ENCODE measurements at places on chromosomes 2 and 18.

DNA sequence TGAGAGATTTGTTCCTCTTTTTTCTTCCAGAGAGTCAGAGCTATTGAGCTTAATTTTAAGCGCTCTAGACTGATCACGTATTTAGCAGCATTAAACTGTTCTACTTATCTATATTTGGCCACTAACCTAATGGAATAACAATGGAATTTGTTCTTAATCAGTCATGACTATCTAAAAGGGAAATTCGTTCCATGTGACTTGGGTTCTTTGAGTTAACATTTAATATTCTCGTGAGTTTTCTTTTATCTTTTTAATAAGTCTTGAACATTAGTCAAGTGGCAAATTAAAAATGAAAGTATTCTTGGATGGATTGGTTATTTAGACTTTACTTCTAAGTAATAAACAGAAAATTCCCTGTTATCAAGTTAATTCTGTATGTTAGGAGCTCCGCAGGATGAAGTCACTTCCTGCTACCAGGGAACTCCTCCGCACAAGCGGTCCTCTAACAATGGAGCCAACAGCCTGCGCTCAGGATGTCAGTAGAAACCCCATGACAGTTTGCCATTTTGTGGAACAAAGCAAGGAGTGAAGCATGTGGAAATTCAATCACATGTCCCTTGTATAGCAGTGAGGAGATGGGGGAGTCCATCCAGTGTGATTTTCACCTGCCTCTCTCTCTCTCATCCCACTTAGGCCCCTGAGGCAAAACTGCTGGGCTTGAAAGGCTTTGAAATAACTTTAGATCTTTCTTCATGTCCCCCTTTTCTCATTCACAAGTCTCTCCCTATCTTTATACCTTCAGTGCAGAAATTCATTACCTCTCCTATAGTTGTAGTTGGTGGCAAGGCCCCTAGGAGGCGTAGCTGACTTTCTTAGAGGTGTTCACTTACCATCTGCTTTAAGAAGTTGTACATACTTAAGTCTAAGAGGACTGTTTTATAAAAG, 138.1 kb downstream of the WDR7 start:
- H3K27ac ChIP-seq = no peak overlapping the region
- H3K36me3 ChIP-seq = peaks cover 15% of the 10 kb centered on the region
- no peaks in the 10 kb centered on the region for H3K27me3 ChIP-seq
- no peak for DNase-seq

- H3K27ac ChIP-seq = no peak overlapping the region
- H3K4me3 ChIP-seq = peak overlapping the region; percentile 25
- no peaks in the 10 kb centered on the region for H3K4me1 ChIP-seq
- H3K27me3 ChIP-seq = no peaks in the 10 kb centered on the region
- H3K36me3 ChIP-seq = no peaks in the 10 kb centered on the region
Observed at GRCh38 chr2:240232961-240233884, 92.8 kb upstream of the OTOS start.

- H3K36me3 ChIP-seq = no peaks in the 10 kb centered on the region
- no peaks in the 10 kb centered on the region for H3K4me1 ChIP-seq
- no peaks in the 10 kb centered on the region for H3K27me3 ChIP-seq
- no peak overlapping the region for H3K27ac ChIP-seq
- no peak for DNase-seq
- no peak overlapping the region for H3K4me3 ChIP-seq
Observed at GRCh38 chr18:70149616-70150301, 55.7 kb downstream of the RTTN start.

DNA sequence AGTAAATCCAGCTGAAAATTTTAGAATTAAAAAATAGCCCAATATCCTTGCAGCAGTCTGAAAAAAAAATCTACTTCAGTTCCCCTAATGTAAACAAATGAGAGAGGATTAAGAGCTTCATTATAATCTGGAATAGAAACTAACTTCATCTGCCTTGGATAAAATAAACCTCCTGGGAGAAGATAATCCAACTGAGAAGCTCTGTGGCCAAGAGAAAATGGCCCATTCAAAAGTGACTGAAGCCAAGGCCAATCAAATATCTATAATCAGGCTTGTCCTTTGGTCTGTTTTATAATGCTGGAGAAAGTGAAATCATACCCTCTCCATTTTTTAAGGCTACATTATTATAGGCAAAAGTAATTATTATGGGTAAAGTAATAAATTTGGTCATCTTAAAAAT, 110.0 kb downstream of the NEB start:
- no peaks in the 10 kb centered on the region for H3K36me3 ChIP-seq
- no peaks in the 10 kb centered on the region for H3K4me1 ChIP-seq
- no peak for DNase-seq
- no peak overlapping the region for H3K27ac ChIP-seq
- no peak overlapping the region for H3K4me3 ChIP-seq

GRCh38 chr2:3377279-3377611, 373 bp downstream of the EIPR1 start:
- H3K27me3 ChIP-seq = no peaks in the 10 kb centered on the region
- peak overlapping the region; percentile 80 for H3K4me3 ChIP-seq
- peak overlapping the region; percentile 90 for H3K27ac ChIP-seq
- peaks cover 5% of the 10 kb centered on the region for H3K36me3 ChIP-seq
- no peak for DNase-seq

DNA sequence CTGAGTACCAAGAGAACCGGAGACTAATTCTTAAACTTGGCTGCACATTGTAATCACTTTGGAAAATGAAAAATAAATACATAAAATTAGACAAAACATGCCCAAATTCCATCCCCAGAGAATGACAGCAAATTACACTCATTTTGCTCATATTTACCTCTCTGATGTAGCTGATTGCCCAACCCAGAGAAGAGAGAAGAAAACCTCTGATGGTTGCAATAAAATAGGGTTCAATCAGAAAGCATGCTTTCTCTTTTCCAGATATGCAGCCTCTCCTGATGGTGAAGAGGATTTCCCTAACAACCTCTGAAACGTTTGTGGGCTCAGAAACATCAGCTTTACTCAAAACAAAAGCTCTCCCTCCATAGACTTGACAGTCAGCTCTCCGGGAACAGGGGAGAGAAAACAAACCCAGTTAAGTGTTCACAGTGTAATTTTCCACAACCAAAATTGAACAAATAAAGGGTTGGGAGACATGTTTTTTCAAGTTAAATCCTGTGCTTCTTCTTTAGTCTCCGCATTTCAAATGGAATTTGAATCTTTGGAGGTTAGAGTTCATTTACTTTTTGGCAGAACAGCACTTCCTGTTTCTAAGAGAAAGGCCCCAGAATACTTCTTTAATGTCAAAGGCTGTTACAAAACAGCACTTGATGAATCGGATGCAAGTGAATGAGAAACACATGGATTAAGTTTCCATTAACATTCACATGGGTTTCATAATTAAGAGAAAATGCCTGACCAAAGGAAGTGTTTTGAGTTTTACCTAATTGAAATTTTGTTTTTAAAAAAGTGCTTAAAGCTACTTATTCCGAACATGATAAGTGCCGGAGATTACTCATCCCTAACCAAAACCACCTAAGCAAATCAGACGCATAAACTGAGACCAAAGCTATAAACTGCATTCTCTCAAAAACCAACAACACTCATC, 570.1 kb upstream of the SYT4 start:
- DNase-seq = no peak
- H3K4me3 ChIP-seq = no peak overlapping the region
- H3K27me3 ChIP-seq = no peaks in the 10 kb centered on the region
- no peaks in the 10 kb centered on the region for H3K36me3 ChIP-seq
- H3K27ac ChIP-seq = peak overlapping the region; percentile 31
- H3K4me1 ChIP-seq = no peaks in the 10 kb centered on the region

DNA sequence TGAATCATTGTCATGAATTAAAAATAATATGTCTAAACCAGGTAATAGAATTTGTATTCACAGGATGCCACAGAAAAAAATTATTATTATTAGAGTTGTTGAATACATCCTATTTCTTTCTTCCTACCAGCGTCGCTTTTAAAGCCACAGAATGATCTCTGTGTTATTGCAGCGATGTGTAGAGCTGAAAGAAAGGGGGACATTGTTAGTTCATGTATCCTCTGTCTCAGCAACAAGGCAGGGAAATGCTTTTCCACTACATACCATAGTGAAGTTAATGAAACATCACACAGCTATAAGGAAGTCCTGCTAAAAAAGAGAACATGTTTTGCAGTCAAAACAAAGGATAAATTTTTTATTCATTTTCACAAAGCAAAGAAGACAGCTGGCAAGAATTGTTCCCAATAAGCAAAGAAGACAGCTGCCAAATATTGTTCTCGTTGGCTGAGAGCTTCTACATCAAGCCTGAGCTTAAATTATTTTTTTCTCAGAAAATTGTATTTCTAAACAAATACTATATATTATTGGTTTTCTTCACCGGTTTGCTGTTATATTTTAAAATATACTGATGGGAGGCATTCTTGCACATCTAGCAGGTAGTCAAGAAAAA, 1234.4 kb downstream of the SUCLG1 start:
- no peaks in the 10 kb centered on the region for H3K36me3 ChIP-seq
- no peak overlapping the region for H3K27ac ChIP-seq
- H3K27me3 ChIP-seq = no peaks in the 10 kb centered on the region
- no peak for DNase-seq

DNA sequence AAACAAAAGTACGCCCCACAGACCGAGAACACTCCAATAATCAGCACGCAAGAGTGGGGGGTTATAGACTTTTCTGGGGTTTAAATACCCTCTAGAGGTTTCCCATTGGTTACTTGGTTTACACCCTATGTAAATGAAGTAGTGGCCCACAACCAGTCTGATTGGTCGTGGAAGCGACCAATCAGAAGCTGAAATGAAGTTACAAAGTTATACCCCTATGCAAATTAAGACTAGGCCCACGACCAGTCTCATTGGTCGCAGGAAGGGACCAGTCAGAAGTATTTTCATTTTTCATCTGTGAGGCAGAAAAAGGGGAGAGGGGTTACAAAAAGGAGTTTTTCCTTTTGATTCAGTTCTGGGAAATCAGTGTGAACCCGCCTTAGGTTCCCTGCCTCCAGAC, 55.3 kb upstream of the YWHAQ start:
- no peak overlapping the region for H3K27ac ChIP-seq
- H3K27me3 ChIP-seq = no peaks in the 10 kb centered on the region
- DNase-seq = no peak
- no peaks in the 10 kb centered on the region for H3K36me3 ChIP-seq
- peaks cover 8% of the 10 kb centered on the region for H3K4me1 ChIP-seq

DNA sequence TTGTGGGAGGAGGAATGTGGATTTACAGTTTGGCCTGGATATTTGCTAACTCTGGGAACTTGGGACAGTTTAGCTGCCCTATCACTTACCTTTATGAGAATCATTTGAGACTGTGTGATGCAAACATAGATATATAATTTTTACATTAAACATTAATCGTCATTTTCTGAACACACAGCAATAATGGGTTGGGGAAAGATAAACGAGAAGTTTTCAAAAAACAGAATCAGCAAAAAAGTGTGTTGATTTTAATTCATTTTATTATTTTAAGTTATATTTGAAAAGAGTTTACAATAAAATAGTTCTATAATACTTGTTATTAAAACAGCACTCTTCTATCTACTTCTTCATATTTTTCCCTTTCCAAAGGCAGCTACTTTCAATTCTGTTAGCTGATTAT, 813.3 kb downstream of the SLC4A3 start:
- no peaks in the 10 kb centered on the region for H3K4me1 ChIP-seq
- H3K27me3 ChIP-seq = no peaks in the 10 kb centered on the region
- H3K4me3 ChIP-seq = no peak overlapping the region
- H3K36me3 ChIP-seq = no peaks in the 10 kb centered on the region
- no peak overlapping the region for H3K27ac ChIP-seq
- no peak for DNase-seq

- no peak overlapping the region for H3K4me3 ChIP-seq
- DNase-seq = peak; percentile 17
- no peaks in the 10 kb centered on the region for H3K4me1 ChIP-seq
- H3K27me3 ChIP-seq = no peaks in the 10 kb centered on the region
Observed at GRCh38 chr2:58448065-58448507, 207.0 kb upstream of the FANCL start.

- H3K36me3 ChIP-seq = peaks cover 87% of the 10 kb centered on the region
- no peaks in the 10 kb centered on the region for H3K4me1 ChIP-seq
- H3K27me3 ChIP-seq = no peaks in the 10 kb centered on the region
- DNase-seq = no peak
Observed at GRCh38 chr2:171044416-171044815, 115.4 kb downstream of the GORASP2 start.

DNA sequence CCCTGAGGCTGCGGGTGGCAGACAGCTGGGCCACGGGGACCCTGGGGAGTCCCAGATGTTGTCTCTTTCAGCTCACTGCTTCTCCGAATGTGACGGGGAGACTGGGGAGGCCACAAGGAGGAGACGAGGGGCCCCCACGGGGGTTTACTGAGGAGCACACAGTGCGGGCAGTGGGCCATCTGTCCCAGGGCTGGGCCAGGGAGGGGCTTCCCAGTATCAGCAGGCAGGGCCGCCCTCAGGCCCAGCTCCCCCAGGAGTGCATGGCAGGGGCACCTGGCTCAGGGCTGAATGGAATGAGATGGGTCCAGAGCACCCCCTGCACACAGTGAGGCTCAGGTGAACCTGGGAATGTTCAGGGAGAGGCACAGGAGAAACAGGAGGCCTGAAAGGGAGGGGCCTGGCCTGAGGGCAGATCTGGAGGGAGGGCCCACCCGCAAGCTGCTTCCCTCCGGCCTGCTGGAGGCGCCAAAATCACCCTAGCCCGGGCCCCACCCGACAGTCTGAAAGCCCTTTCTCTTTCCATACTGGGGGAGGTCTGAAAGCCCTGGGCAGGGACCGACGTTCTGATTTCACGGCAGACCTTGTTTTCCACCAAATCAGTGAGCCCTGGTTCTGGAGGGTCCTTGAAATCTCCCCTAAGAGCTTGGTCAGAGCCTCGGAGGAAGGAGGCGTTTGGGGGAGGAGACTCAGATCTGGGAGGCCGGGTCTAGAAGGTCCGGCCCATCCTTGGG, 35.5 kb upstream of the PTMA start:
- no peaks in the 10 kb centered on the region for H3K27me3 ChIP-seq
- peaks cover 33% of the 10 kb centered on the region for H3K4me1 ChIP-seq
- no peak overlapping the region for H3K4me3 ChIP-seq
- DNase-seq = no peak

- peaks cover 73% of the 10 kb centered on the region for H3K4me1 ChIP-seq
- H3K27ac ChIP-seq = peak overlapping the region; percentile 66
- no peaks in the 10 kb centered on the region for H3K36me3 ChIP-seq
- no peak for DNase-seq
- H3K27me3 ChIP-seq = no peaks in the 10 kb centered on the region
Observed at GRCh38 chr2:217919204-217919603, 83.6 kb downstream of the TNS1 start.

DNA sequence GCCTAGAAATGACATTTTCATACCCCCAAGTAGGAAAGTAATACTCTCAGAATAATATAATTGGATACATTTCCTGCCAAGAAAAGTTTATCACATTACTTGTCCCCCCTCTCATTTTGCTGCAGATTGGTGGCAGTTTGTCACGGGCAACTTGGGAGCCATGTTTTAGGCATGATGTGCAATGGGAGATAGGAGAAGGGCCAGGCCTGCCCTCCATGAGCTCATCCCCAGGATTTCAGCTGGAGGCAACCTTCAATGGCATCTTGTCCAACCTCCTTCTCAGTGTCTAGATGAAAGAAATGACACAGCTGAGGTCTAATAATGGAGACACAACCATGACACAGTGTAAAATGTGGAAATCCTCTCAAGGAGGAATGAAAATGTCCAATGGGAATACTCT, 11.4 kb upstream of the RAB31 start:
- no peak overlapping the region for H3K27ac ChIP-seq
- peaks cover 30% of the 10 kb centered on the region for H3K4me1 ChIP-seq
- no peaks in the 10 kb centered on the region for H3K36me3 ChIP-seq
- no peak overlapping the region for H3K4me3 ChIP-seq
- H3K27me3 ChIP-seq = no peaks in the 10 kb centered on the region

Measured in left lung (tissue), 14 donors.